Activated CD4-positive, alpha-beta T cell treated with anti-CD3 and anti-CD28 coated beads for 1 hour (primary cell): ENCODE measurements at places on chromosomes 7 and 10.
A peak's percentile ranks its signal among the peaks of the same experiment; 100 is the strongest.

DNA sequence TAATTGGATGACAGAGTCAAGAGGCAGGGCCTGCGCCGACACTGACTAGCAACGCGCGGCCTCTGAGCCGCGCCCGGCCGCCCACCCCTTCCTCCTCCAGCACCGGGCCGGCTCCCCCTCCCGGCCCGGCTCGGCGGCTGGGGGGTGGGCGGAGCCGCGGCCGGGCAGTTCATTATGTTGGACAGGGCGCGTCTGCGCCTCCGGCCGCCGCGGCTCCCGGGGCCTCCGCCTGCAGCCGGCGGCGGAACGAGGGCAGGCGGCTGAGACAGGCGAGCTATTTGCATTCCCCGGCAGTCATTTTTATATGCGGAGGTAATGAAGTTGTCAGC is 106.7 kb downstream of the SNX10 start:
- DNase-seq, result no peak

DNA sequence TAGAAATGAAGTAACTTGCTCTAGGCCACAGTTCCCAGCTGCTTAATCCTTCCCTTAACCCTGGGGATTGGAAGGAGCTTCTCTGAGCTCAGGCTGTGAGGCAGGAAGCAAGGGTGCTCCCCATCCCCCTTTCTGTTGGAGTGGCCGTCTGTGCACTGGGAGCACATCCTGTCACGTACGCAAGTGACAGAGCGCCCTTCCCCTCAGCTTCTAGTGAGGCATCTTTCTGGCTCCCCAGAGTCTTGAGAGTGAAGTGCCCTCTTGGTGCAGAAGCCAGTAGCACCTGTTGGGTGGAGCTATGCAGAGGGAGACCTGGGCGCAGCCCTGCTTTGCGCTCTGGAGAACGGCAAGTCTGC is 47.8 kb downstream of the SHH start:
- DNase-seq, result no peak

DNA sequence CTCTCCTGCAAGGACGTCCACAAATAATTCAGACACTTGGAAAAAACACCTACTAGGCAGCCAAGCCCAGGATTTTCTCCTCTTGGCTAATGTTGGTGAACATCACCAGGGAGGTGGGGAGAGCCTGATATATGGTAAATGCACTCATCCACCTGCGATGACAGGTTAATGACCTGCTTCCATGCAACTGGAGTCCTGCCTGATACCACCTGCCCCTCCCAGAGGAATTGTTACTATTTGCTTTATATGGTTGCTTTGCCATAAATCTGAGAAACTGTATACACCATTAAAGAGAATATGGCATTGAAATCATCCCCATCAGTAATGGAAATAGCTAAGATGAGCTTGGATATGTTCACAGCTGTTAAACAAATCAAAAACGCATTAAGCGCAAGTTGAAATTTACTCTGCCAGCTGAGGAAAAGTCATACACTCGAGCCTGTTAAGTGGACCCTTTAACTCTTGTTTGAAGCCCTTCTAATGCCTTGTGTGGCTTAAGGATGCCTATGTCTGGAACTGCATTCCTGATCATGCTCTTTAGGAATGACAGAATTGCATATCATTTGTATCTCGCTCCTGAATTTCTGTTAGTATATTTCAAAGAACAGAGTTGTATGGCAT is 208.3 kb downstream of the PRPF18 start:
- DNase-seq, result no peak

- no peak for DNase-seq
Measured at GRCh38 chr10:404346-404745, 269.1 kb downstream of the ZMYND11 start.

- DNase-seq, result no peak
Measured at GRCh38 chr7:103622274-103622673, 176.3 kb upstream of the SLC26A5 start.

GRCh38 chr7:49773936-49774458 is 559 bp downstream of the VWC2 start:
- no peak for DNase-seq

DNA sequence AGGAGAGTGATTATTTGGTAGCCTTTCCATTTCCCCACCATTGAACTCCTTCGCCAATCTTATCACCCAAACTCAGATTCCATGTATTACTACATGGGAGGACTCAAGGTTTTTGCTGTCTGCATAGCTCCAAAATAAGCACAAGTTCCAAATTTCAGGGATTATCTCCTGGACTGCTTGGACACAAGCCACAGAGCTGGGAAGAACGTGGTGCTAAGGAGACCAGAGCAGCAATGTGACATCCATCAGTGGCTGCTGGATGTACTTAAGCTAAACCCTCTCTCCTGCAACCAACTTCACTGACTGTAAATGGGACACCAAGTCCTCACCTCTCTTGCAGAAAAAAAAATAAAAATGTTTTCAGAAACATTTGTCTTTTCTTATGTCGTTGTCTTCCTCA is 56.3 kb downstream of the NRP1 start:
- DNase-seq, result no peak

DNA sequence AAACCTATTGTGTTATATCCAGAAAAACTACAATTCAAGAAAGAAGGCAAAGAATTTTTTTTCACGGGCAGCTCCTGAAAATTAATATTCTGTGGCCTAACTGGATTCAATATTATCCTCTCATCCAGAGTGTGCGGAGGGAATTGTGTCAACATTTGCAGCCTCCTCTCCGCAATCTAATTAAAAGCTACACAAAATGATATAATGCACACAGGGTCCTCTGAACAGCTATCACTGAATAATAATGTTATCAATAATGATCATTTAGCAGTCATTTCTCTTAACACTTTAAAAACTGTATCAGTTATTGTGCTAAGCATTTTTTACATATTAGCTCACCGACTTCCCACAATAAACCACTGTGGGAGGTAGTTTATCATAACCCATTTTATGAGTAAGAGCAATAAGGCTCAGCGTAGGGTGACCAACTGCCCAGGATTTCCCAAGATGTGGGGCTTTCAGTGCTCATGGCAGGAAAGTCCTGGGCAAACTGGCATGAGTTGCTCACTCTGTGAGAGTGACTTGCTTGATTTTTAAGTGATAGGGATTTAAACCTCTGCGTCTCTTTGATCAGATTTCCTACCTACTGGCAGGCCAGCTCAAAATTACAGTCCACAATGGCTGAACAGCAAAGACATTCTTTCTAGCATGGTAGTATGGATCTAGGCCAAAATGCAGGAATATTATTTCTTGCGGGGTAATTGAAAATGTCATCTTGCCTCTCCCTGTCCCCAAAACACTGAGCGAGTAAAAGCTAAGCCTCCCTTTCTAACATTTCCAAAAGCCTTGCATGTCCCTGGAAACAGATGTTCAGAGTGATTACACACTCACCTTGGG is 65.7 kb downstream of the AOAH start:
- DNase-seq, result no peak

GRCh38 chr10:60388709-60389301 is 870 bp downstream of the ANK3 start:
- no peak for DNase-seq

- DNase-seq, result no peak
Measured at GRCh38 chr7:11539853-11540252, 292.1 kb downstream of the THSD7A start.

GRCh38 chr10:129888784-129889616 is 75.1 kb downstream of the EBF3 start:
- no peak for DNase-seq

DNA sequence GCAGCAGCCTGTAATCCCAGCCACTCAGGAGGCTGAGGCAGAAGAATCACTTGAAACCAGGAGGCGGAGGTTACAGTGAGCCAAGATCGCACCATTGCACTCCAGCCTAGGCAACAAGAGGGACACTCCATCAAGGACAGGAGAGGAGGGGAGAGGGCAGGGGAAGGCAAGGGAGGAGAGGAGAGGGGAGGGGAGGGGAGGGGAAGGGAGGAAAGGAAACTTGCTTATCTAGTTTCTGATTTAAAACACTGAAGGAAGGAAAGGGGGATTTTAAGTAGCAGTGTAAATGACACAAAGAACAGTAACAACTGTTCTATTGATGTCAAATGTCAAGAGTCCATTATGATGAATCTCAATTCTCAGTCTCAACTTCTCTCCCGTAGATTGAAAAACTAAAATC is 43.7 kb downstream of the SRPK2 start:
- no peak for DNase-seq

DNA sequence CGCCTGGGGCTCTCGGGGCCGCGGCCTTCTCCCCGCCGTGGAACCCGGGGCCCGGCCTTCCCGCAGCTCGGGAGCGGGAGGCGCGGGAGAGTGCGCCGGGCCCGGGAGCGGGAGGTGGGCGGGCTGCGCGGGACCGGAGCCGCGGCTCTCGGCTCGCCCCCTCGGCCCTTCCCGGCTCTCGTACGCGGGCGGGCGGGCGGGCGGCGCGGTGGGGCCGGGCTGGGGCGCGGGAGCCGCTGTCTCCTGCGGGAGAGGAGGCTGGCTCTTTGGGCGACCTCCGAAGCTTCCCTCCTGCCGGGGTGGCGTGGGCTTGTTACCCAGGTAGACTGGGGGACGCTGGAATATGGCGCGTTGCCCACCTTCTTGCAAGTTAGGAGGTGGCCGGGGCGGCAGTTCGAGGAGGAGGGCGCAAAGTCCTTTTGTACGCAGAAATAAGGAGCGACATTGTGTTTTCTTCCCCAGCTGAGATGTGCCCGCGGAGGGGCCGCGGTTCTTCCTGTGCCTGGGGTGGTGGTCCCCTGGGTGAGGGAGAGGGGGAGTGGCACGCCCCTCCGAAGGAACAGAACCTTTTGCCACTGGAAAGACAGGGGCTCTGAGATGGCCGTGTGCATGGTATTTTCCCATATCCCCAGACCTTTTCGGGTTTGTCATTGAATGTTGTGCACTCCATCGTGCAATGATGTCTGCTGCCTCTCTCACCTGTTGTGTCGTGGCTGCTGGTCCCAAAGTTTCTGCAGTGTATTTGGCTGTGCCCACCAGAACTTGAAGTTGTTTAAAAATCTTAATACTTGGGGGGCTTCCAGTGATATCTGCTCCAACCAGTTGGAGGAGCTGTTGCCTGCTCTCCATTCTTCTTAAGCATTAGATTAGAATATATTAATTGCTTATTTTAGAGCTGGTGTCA is 844 bp downstream of the NRF1 start:
- peak; percentile 15 for DNase-seq

DNA sequence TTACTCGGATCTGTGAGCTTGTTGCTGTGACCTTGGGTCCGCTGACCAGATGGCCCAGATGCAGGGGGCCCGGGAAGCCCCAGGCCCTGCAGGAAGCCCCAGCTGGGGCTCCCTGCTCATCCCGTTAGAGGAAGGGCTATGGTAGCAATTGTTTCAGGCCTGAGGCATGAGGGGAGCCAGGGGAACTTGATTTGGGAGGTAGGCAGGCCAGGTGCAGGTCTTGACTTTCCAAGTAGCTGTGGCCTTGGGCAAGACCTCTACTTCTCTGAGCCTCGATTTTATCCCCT is 55.0 kb upstream of the CXCL12 start:
- no peak for DNase-seq

GRCh38 chr10:107577221-107577620 is 412.7 kb upstream of the SORCS1 start:
- no peak for DNase-seq

GRCh38 chr10:5508786-5509185 is 9.4 kb upstream of the CALML5 start:
- DNase-seq, result no peak

GRCh38 chr7:137882806-137883205 is 36.0 kb upstream of the DGKI start:
- DNase-seq, result no peak

DNA sequence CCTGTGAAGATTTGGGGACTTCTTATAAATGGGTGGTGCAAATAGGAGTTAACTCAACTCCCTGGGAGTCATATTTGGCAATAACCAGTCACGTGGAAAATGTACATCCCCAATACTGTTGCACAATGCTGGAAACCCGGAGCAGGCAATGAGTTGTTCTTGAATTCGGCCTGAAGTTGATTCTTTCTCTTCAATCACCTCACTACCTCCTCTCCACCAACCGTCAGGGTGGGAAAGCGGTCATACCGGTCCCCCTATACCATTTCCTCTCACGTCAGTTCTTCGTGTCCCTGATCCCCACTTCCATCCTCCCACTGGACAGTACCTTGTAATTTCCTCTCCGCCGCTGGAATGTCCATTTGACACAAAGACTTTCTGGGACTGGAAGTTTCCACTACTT is 2.8 kb downstream of the GIMAP5 start:
- no peak for DNase-seq

DNA sequence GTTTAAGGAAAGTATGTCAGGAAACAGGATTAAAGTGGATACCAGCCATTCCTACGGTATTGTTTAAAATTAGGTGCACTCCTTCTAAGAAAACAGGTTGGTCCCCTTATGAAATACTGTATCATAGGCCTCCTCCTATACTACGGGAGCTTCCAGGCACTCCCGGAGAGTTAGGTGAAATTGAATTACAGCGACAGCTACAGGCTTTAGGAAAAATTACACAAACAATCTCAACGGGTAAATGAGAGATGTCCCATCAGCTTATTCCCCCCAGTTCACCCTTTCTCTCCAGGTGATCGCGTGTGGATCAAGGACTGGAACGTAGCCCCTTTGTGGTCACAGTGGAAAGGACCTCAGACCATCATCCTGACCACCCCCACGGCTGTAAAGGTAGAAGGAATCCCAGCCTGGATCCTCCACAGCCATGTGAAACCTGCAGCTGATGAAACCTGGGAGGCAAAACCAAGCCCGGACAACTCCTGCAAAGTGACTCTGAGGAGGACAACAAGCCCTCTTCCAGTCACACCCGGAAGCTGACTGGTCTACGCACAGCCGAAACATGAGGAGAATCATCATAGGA is 25.1 kb upstream of the GHITM start:
- no peak for DNase-seq

DNA sequence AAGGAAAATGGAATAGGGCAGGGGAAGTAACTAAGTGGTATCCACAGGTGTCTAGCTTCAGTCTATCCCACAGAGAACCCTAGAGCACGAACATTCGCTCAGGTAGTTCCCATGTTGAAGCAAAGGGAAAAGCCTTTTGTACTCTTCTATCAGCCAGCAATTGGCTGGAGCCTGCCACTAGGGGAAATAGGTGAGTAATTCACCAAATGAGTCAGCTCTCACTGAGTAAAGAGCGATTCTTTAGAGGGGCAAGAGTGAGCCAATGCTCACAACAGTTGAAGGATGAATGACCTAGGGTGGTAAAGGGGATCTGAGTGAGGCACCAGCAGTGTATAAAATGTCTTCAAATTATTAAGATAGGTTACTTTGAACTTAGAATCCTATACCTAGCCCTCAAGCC is 94.1 kb upstream of the ZNF800 start:
- no peak for DNase-seq

GRCh38 chr7:151349507-151349853 is 7.9 kb downstream of the NUB1 start:
- no peak for DNase-seq

DNA sequence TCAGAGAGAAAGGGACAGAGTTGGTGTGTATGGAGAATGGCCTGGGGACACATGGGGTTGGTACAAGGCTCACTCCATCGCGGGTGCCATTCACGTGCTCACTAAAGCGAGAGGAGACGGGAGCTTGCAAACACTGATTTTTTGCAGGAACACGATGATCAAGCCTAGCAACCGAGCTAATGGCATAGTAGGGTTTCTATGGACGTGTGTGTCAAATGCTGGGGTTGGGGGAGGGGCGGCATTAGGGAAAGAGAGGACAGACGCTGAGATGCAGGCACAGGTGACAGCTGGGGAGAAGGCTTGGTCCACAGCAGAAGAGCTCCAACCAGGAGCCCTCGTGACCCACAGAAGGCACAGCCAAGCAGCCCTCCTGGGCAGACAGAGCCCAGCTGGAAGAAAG is 33.9 kb downstream of the RCC1L start:
- DNase-seq, result no peak
